Effector memory CD4-positive, alpha-beta T cell (primary cell): ENCODE measurements at places on chromosomes 3 and 15.
A peak's percentile ranks its signal among the peaks of the same experiment; 100 is the strongest.

GRCh38 chr3:192514081-192514753 is 213.1 kb downstream of the FGF12 start:
- no peaks in the 10 kb centered on the region for H3K36me3 ChIP-seq
- H3K4me1 ChIP-seq = no peaks in the 10 kb centered on the region
- DNase-seq = no peak
- no peaks in the 10 kb centered on the region for H3K27me3 ChIP-seq
- H3K27ac ChIP-seq = no peak overlapping the region
- H3K4me3 ChIP-seq = no peak overlapping the region

GRCh38 chr3:45473841-45474240 is 85.5 kb downstream of the LARS2 start:
- DNase-seq = no peak
- H3K4me3 ChIP-seq = no peak overlapping the region
- H3K4me1 ChIP-seq = no peaks in the 10 kb centered on the region
- H3K27ac ChIP-seq = no peak overlapping the region

GRCh38 chr15:101122266-101122665 is 129.6 kb downstream of the CHSY1 start:
- peaks cover 12% of the 10 kb centered on the region for H3K4me1 ChIP-seq
- no peak for DNase-seq
- H3K27me3 ChIP-seq = no peaks in the 10 kb centered on the region
- no peak overlapping the region for H3K27ac ChIP-seq
- H3K4me3 ChIP-seq = no peak overlapping the region
- no peaks in the 10 kb centered on the region for H3K36me3 ChIP-seq

DNA sequence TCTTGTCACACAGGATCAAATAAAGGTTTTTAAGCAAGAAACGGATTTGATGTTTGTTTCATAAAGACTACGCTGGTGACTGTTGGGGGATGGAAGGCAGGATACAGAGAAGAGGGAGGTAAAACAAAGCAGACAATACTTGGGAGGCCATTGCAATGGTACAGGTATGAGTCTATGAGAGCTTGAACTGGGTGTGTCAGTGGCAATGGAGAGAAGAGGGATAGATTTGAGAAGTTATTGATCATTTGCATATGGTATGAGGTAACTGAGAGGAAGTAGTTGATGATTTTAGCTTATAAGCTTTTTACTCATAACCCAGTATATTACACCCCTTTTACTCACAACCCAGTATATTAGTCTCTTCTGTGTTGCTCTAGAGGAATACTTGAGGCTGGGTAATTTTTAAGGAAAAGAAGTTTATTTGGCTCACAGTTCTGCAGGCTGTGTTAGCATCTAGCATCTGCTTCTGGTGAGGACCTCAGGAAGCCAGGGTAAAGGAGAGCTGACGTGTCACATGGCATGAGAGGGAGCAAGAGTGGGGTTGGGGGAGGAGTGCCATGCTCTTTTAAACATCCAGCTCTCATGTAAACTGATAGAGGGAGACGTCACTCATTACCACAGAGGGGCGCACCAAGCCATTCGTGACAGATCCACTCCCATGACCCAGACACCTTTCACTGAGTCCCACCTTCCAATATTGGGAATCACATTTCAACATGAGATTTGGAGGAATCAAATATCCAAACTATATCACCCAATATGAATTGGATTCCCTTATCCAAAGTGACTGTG is 153.9 kb downstream of the VPS8 start:
- H3K36me3 ChIP-seq = peaks cover 31% of the 10 kb centered on the region
- no peaks in the 10 kb centered on the region for H3K27me3 ChIP-seq
- DNase-seq = no peak

GRCh38 chr3:45659661-45660566 is 29.3 kb upstream of the SACM1L start:
- peaks cover 5% of the 10 kb centered on the region for H3K4me1 ChIP-seq
- H3K27ac ChIP-seq = no peak overlapping the region
- H3K27me3 ChIP-seq = no peaks in the 10 kb centered on the region
- H3K4me3 ChIP-seq = no peak overlapping the region
- peak; percentile 11 for DNase-seq

GRCh38 chr3:169676925-169677537 is 13.5 kb upstream of the MECOM start:
- peaks cover 7% of the 10 kb centered on the region for H3K27me3 ChIP-seq
- H3K4me3 ChIP-seq = no peak overlapping the region
- H3K36me3 ChIP-seq = no peaks in the 10 kb centered on the region
- no peaks in the 10 kb centered on the region for H3K4me1 ChIP-seq
- DNase-seq = no peak
- H3K27ac ChIP-seq = no peak overlapping the region

- H3K27me3 ChIP-seq = no peaks in the 10 kb centered on the region
- no peak for DNase-seq
- no peak overlapping the region for H3K27ac ChIP-seq
Observed at GRCh38 chr3:151305060-151305774, 11.4 kb downstream of the GPR87 start.

GRCh38 chr3:141111364-141112155 is 60.4 kb downstream of the SPSB4 start:
- no peak for DNase-seq
- no peaks in the 10 kb centered on the region for H3K4me1 ChIP-seq
- no peak overlapping the region for H3K27ac ChIP-seq
- no peaks in the 10 kb centered on the region for H3K27me3 ChIP-seq

DNA sequence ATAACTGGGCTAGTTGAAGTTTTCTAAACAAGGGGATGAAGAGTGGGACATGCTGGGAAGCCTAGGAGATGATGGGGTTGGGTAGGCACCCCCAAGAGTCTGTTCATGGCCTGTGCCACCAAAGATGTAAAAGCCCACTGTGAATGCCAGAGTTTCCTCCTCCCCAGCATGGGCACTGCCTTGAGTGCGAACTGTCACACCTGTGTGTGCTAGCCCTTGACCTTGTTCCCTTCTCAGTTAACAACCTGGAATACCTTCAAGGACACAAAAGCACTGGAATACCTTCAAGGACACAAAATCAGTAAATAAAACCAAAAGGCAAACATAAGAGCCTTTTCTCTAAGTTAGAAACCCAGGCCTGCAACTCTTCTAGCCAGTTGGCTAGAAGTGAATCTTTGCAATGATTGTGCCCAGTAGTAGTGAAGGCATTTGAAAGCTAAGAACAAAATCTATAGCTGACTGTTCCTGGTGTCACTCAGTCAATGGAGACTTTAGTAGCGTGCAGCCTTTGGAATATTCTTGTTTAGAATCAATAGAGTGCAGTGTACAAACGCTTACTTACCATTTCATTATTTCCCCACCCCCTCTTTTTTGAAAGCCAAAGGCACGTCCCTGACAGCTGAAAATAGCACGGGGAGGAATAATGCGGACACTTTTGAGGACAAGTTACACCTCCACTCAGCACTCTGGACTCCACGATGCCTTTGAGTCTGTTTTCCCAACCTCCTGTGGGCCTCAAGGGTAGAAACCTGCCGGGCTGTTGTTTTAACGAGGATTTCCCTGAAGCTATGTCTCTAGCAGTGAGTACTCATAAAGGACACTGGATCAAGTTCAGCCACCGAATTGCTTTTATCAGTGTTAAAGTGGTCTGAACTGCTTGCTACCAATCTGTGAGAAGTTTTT is 24.2 kb downstream of the PSMD6 start:
- H3K27ac ChIP-seq = no peak overlapping the region
- no peaks in the 10 kb centered on the region for H3K27me3 ChIP-seq
- H3K36me3 ChIP-seq = peaks cover 76% of the 10 kb centered on the region
- no peak for DNase-seq

DNA sequence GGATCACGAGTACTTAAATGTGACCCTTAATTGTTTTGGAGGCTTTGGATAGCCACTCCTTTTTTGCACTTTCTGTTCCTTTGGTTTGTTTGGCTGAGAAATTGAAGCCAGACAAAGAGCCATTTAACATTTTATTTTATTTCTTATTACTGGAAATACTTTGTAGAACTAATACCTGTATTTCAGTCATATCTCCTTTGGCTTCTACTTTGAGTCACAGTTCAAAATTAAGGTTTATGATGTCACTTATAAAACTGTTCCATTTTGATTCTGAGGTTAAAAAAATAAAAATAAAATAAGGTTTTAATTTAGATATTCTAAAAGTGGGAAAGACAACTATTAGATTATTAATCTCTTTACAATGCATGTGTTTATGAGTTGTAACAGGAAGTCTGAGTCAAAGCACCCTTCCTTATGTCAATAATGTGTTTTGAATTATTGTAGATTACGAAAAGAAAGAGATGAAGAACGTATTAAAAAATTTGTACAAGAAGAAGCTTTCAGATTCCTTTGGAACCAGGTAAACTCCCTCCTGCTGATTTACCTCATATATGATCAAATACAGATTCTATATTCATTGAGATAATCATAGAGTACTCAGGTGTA is 16.9 kb upstream of the NXPE3 start:
- H3K36me3 ChIP-seq = peaks cover 7% of the 10 kb centered on the region
- no peak overlapping the region for H3K4me3 ChIP-seq
- H3K4me1 ChIP-seq = no peaks in the 10 kb centered on the region

DNA sequence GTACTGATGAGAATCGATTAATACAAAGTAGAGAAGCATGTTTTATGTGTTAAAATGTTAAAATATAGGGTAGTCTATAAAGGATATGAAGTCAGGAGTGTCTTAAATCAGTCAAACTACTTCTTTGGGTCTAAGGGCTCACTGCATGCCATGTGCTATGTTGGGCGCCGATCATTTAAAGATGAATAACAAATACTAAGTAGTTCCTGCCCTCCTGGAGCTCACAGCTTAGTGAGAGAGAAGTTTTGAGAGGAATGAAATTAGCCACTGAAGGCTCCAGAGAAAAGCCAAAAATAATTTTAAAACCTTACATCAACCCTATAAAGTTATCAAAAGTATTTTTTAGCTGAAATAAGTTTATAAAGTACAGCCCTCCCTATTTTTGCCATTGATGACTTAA is 44.5 kb downstream of the BLM start:
- H3K27ac ChIP-seq = no peak overlapping the region
- no peaks in the 10 kb centered on the region for H3K4me1 ChIP-seq
- H3K36me3 ChIP-seq = no peaks in the 10 kb centered on the region
- H3K4me3 ChIP-seq = no peak overlapping the region

- no peak overlapping the region for H3K27ac ChIP-seq
- no peak overlapping the region for H3K4me3 ChIP-seq
- no peak for DNase-seq
- no peaks in the 10 kb centered on the region for H3K27me3 ChIP-seq
- H3K36me3 ChIP-seq = no peaks in the 10 kb centered on the region
Observed at GRCh38 chr3:67646586-67647234, 7.7 kb downstream of the SUCLG2 start.

DNA sequence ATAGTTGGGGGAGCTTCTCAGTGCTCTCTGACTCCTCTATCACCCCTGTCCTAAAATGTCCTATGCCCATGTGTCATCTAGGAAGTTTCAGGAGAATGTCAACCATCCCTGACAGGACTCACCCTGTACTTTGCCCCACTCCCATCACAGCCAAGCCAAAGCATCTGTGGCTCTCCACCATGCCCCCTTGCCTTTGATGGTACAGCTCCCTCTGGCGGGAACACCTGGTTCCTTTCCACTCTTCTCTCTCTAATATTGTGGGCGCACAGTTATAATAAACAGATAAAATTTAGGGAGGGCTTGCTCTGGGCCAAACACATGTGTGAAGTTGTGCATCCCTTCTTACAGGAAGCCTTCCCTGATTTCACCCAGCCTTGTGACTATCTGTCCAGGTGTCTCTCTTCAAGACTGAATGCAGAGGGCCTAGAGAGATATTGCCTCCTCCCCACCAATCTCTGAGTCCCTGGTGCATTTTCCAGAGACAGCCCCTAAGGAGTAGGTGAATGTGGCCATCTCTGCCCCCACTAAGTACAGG is 62.8 kb downstream of the ISG20 start:
- no peak overlapping the region for H3K4me3 ChIP-seq
- H3K27me3 ChIP-seq = peaks cover 12% of the 10 kb centered on the region
- no peaks in the 10 kb centered on the region for H3K36me3 ChIP-seq

- H3K4me1 ChIP-seq = no peaks in the 10 kb centered on the region
- DNase-seq = no peak
- H3K27ac ChIP-seq = no peak overlapping the region
- no peaks in the 10 kb centered on the region for H3K27me3 ChIP-seq
- no peak overlapping the region for H3K4me3 ChIP-seq
Observed at GRCh38 chr3:45630325-45630724, 35.8 kb downstream of the LIMD1 start.

DNA sequence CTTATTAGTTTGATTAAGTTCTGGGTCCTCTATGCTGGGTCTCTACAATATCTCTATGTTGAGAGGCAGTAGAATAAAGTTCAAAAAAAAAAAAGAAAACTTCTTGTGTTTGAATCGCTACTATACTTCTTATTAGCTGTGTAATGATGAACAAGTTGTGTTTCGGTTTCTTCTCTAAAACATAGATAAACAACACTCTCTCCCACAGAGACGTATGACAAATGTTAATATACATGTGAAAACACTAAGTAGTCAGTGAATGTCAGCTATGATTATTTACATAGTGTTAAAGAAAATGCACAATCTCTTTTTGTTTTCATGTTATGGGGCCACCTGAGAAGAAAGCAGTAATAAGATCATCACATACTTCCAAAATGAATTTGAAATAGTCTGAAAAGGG is 45.3 kb downstream of the ACAP2 start:
- H3K27me3 ChIP-seq = no peaks in the 10 kb centered on the region
- no peak for DNase-seq
- no peak overlapping the region for H3K4me3 ChIP-seq
- no peaks in the 10 kb centered on the region for H3K4me1 ChIP-seq
- H3K27ac ChIP-seq = no peak overlapping the region

- no peak overlapping the region for H3K27ac ChIP-seq
- H3K4me1 ChIP-seq = no peaks in the 10 kb centered on the region
- DNase-seq = no peak
Observed at GRCh38 chr3:46269556-46269955, 27.3 kb downstream of the CCR3 start.

DNA sequence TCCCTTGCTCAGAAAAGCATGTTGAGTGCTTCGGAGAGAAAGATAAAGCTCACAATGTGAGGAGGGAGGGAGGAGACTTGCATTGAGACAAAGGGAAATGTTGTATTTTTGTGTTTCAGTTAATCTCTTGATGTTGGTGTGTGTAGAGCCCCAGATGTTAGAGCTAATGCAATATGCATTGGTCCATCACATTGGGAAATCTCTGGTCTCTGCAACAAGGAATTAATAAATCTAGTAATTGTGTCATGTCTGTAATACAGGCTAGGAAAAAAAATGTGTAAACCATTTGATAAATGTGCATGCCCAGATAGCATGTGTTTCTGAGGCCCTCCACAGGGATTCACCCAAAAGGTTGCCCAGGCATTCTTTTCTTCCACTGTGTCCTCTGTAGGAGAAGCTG is 230.4 kb upstream of the KCNH8 start:
- DNase-seq = no peak
- H3K4me3 ChIP-seq = no peak overlapping the region
- no peaks in the 10 kb centered on the region for H3K4me1 ChIP-seq
- no peaks in the 10 kb centered on the region for H3K36me3 ChIP-seq
- H3K27me3 ChIP-seq = no peaks in the 10 kb centered on the region

GRCh38 chr15:50247819-50248655 is 17.5 kb downstream of the HDC start:
- no peaks in the 10 kb centered on the region for H3K36me3 ChIP-seq
- peak overlapping the region; percentile 20 for H3K4me3 ChIP-seq
- H3K27ac ChIP-seq = no peak overlapping the region
- H3K4me1 ChIP-seq = peaks cover 4% of the 10 kb centered on the region
- peak; percentile 23 for DNase-seq
- H3K27me3 ChIP-seq = no peaks in the 10 kb centered on the region

GRCh38 chr15:58260725-58261267 is 122.6 kb downstream of the AQP9 start:
- no peaks in the 10 kb centered on the region for H3K4me1 ChIP-seq
- no peaks in the 10 kb centered on the region for H3K27me3 ChIP-seq
- H3K27ac ChIP-seq = no peak overlapping the region
- DNase-seq = no peak
- no peaks in the 10 kb centered on the region for H3K36me3 ChIP-seq
- H3K4me3 ChIP-seq = no peak overlapping the region

- H3K27ac ChIP-seq = no peak overlapping the region
- no peaks in the 10 kb centered on the region for H3K36me3 ChIP-seq
- no peaks in the 10 kb centered on the region for H3K27me3 ChIP-seq
- no peak for DNase-seq
Observed at GRCh38 chr3:140523600-140523999, 154.3 kb upstream of the TRIM42 start.
